ENCODE measurements at places on chromosomes 6 and 20.
A peak's percentile ranks its signal among the peaks of the same experiment; 100 is the strongest.

DNA sequence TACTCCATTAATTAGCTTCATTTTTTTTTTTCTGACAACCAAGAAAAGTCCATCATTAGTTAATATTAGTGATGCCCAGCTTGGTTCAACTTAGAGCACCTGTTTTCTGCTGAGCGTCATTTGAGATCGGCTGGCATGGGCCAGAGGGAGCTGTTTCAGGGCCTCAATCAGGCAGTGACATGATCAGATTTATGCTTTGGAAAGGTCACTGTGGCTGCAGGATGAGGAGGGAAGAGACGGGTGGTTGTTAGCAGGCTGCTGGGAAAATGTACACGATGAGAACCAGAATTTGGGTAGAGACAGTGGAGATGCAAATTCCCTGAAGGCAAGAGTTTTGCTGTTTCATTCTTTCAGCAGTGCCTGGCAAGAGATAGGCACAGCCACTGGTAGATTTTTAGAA is 4.4 kb upstream of the STX16 start:
- DNase-seq = no peak

DNA sequence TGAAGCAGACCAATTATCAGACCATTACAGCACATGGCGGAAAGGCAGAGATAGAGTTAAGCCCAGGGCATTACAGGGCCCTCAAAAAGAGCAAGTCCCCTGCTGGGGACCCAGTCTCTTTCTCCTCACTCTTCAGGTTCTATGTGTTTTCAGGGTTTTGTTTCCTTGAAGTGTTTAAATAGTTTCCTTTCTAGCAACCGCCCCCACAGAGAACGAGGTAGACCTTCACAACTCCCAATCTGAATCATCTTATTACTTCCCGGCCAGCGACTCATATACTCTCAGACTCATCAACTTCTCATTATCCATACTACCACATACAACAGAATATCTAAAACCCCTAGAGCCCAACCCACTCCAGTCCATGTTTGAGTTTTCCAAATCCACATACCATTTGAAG is 526.6 kb upstream of the ARID1B start:
- DNase-seq = no peak

DNA sequence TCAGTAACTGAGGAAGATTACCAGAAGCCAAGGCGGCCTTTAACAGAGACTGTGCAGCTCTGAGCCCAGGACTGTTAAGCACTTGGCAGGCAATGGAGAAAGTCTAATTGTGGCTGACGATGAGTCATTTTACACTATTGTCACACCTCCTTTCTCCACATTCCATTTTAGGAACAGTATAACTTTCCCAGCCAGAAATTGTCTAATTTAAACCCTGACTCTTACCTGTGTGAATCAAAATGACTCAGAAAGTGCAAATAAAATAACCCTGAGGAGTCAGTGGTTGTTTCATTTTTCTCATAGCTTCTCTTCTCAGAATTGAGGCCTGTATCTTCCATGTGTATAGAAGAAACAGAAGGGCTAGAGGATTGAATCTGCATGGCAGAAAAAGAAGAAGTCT is 40.0 kb upstream of the OPN5 start:
- no peak for DNase-seq

- DNase-seq = no peak
These were observed 42.5 kb downstream of the CPXM1 start for GRCh38 chr20:2757969-2758368.

DNA sequence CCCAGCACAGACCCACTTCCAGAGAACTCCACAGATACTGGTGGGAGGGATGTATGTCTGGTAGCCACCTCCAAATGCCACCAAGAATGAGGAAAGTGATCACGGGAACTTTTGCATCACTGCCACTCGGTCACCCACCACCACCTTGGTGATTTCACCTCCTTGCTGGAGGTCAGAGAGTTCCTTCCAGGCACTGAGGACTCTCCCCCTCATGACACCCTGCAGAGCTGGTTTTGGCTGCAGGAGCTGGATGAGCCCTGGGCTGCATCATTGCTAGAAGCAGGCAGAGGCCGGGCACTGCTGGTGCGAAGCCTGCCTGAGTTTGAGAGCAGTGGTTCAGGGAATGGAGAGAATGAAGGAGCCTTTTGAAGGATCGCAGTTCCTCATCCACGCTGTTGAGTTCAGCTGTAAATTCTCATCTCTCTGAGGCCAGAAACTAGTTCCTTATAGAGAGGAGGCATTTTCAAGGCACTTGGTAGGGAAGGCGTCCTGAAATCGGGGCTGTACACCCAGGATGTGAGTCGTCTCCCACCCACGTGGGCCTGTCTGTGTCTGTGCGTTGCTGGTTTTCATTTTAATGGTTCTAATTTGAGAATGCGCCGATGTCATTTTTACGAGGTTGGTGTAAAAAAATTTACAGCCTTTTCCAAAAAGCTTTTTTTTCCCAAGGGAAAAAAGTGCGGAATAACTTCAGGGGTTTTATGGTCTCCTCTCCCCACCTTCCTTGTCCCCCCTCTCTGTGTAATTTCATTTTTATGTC is 25.0 kb downstream of the FOXP4 start:
- no peak for DNase-seq

DNA sequence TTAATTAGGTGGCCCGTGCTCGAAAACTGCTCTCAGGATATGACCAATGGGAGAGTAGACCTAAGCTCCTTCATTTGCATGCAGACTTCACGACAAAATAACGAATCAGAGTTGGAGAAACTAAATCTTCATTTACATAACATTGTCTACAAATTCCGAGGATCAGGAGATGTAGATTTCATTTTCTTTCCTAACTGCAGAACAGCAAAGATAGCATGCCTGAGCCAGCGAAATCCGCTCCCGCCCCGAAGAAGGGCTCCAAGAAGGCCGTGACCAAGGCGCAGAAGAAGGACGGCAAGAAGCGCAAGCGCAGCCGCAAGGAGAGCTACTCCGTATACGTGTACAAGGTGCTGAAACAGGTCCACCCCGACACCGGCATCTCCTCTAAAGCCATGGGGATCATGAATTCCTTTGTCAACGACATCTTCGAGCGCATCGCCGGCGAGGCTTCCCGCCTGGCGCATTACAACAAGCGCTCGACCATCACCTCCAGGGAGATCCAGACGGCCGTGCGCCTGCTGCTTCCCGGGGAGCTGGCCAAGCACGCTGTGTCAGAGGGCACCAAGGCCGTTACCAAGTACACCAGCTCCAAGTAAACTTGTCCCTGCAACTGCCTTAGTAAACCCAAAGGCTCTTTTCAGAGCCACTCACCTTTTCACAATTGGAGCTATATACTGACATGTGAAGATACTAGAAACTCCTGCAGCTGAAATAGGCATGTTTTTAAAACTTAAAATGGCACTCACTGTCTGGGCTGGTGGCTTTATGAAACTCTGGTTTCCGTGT is 96.5 kb downstream of the HFE start:
- peak; percentile 66 for DNase-seq

DNA sequence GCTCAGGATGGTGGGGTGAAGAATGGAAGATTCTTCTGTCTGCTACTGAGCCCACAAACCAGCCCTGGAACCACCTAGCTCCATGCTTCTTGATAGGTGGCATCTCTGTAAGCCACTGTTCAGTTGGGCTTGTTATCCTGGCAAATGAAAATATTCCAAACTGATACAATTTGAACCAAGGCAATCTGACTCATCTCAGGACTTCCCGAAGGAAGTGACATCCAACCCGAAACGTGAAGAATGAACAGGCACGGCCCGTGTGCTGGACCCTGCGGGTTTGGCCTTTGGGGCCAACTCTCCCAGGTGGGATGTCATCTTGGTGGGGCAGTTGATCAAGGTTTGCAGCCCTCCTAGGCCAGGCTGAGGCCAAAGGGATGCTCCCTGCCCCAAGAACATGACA is 160.3 kb downstream of the PREX1 start:
- DNase-seq = no peak

DNA sequence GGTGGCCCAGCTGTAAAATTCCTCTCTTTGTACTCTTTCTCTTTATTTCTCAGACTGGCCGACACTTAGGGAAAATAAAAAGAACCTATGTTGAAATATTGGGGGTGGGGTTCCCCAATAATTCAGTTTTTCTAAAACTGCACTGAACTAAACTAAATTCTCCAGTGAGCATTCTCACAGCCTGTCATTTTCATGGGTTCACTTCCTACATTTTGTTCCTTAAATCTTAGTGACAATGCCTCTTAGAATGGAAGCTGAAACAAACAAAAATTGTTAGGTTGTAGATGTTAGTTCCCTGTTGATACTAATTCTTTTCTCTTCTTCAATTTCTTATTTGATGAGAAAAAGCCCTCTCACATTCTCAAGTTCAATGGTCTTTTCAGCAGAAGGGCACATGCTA is 35.8 kb upstream of the IFNGR1 start:
- DNase-seq = no peak

GRCh38 chr6:99416892-99417767 is 8.0 kb downstream of the PNISR start:
- no peak for DNase-seq

DNA sequence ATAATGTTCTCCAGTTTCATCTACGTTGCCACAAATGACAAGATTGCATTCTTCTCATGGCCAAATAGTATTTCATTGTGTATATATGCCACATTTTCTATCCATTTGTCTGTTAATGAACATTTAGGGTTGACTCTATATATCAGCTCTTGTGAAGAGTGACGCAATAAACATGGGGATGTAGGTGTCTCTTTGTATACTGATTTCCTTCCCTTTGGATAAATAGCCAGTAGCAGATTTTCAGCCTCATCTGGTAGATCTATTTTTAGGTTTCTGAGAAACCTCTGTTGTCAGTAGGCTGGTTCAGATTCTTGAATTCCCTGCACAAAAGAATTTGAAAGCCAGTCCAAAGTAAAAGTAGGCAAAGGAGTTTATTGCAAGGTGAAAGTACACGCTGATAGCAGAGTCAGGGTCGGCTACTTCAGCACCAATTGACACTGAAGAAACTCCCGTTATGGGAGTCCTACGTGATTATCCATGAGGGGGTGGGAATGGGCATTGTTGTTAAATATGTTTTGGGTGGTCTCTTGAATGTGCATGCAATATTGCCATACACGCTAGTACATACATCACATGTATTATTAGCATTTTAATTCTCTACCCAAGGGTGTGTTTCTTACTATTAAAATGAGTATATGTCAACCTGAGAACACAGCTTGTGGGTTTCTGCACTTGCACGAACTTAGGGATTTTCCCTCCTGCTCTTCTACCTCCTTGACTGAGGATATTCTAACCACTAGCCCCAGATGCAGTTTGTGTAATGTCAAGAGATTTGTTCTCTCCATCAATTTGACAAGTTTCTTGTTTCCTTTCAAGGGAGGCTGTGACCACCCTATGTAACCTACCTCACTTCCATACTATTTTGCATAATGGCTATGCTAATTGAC is 14.4 kb upstream of the SLC17A2 start:
- DNase-seq = no peak

DNA sequence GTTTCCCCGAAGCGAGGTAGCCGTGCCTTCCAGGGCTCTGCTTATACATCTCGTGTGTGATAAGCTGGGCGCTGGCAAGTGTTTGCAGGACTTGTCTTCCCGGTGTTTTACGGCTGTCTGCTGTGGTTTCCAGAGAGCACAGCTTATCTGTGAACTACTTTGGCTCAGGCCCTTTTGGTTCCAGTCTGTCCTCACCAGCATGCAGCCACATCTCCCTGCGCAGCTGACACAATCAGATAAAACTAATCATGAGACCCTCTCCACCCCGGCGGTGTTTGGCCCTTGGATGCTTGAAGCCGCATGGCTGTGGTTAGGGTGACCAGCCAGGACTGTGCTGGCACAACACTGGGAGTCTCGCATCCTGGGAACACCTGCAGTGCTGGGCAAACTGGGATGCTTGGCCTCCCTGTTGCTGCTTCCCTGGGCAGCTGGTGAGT is 241.8 kb upstream of the FOXQ1 start:
- DNase-seq = no peak

- no peak for DNase-seq
These were observed 233.4 kb downstream of the CD109 start for GRCh38 chr6:73929405-73929804.

GRCh38 chr20:57093766-57094165 is 172.7 kb downstream of the BMP7 start:
- DNase-seq = no peak

DNA sequence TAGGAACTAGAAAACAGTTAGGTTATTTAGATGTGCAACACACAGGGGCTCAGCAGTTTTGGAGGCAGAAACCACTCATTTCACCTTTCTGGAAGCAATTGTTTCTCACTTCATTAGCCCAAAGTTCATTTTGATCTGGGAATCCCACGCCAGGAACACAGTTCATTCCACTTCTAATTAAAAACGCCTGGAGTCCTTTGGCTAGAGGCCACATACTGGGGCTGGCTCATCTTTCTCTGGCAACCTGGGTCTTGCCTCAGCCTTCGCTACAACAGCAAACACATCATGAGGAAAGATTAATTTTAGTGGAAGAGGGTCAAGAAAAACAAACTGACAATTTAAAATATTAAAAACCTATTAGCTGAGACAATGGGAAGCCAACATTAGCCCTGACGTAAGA is 69.7 kb downstream of the RFPL4B start:
- peak; percentile 35 for DNase-seq

- DNase-seq = peak; percentile 13
These were observed 189.7 kb downstream of the PACRG start for GRCh38 chr6:162917506-162917905.

DNA sequence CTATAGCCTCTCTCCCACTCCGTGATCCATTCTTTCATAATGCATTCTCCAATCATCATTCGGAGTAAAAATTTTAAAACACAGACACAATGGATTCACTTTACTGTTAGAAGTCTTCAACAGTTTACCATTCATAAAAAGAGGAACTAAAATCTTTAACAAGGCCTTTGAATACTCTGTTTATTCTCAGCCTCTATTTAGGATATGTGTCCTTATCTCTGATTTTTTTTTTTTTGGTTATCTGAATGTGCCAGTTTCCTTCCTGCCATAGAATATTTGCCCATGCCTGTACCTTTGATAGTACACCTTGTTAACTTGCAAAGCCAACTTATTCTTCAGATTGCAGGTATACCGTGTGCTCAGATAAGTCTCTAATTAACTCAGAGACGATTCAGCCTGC is 11.1 kb downstream of the CRISP1 start:
- DNase-seq = no peak

GRCh38 chr6:47221565-47221964 is 88.1 kb downstream of the TNFRSF21 start:
- DNase-seq = no peak

- DNase-seq = no peak
These were observed 75.3 kb downstream of the TNFRSF21 start for GRCh38 chr6:47234266-47234933.

DNA sequence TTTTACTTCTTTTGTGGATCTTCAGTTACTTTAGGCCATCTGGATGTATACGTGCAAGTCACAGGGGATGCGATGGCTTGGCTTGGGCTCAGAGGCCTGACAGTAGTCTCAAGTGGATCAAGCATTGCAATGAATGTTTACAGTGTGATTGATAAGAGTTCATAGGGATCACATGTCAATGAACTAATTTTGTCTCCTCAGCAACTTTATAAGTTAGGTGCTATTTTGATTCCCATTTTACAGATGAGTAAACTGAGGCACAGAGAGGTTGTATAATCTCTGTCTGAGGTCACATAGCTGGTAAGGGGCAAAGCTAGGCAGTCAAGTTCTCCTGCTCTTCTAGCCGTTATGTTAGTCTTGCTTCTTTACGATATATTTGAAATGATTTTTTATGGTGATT is 13.5 kb downstream of the MEI4 start:
- DNase-seq = no peak

GRCh38 chr20:58111310-58112016 is 117.0 kb downstream of the ANKRD60 start:
- DNase-seq = no peak
